ENCODE measurements at places on chromosomes 12 and 14. TPM values are rescaled to one million over a fixed set of nuclear protein-coding genes. Genes with fewer than 3 reads are reported as not detected.

Gene NEDD1
- total RNA-seq = 45.4 TPM

Gene WDHD1
- 27.0 TPM for total RNA-seq

Gene MSI1
- total RNA-seq = not detected

Gene KRT75
- not detected for total RNA-seq

Gene CDCA3
- 23.5 TPM for total RNA-seq

Gene RPGRIP1
- not detected for total RNA-seq

Gene TSPAN8
- total RNA-seq = 15.5 TPM

Gene RAPGEF3
- 16.6 TPM for total RNA-seq

All from fibroblast of the aortic adventitia (primary cell).